Pons (tissue), 1 donor: ENCODE measurements at places on chromosomes 11 and 22.

- DNase-seq, result no peak
Measured at GRCh38 chr11:16911658-16912057, 102.6 kb downstream of the PLEKHA7 start.

GRCh38 chr11:59918987-59919589 is 19.1 kb upstream of the OOSP1 start:
- peak; percentile 14 for DNase-seq

GRCh38 chr11:11117730-11118129 is 235.3 kb downstream of the CSNK2A3 start:
- no peak for DNase-seq

GRCh38 chr11:111225881-111226280 is 19.6 kb upstream of the POU2AF2 start:
- peak; percentile 2 for DNase-seq

DNA sequence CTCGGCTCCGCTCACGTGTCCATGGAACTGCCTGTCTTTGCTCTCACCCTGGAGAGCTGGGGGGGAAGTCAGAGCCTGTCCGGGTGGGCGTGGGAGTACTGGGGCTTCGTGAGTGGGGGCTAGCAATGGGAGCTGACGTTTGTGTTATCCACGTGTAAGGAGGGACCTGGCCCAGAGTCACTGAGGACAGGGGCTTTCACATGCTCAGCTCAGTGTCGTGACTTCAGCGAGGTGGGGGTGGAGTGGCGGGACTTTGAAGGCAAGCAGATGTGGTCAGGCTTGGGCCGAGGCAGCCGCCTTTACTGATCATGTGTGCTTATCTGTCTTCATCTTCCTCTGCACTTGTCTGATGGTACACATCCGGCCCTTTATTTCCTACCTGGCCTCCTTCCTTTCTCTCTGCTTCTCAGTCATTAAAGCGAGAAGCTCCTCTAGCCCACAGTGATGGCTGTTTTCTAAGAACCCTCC is 113.1 kb upstream of the NNMT start:
- DNase-seq, result no peak

DNA sequence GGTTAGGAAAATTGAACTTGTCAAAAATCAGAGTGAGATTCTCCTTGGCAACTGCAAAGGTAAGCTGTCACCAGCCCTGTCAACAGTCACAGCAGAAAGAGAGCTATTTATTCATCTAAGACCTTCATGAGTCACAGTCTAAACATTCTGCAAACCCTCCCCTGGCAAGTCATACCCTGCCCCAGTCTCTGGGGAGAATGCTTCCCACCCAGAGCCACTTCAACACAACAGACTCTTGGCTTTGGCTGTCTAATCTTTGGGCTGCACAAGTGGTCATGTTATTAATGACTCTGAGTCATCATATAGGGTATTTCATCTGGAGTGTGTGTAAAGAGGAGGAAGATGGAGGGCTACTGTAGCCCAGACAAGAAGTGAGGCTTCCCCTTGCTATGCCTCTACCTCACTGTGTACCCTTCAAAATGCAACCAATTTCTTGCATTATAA is 153.4 kb downstream of the CCDC34 start:
- no peak for DNase-seq

- no peak for DNase-seq
Measured at GRCh38 chr22:37781434-37782059, 26.2 kb upstream of the GCAT start.

- no peak for DNase-seq
Measured at GRCh38 chr22:46849101-46849500, 86.7 kb downstream of the TBC1D22A start.

GRCh38 chr11:117818041-117818873 is 6.3 kb downstream of the FXYD2 start:
- DNase-seq, result no peak

GRCh38 chr22:43852573-43853327 is 9.6 kb downstream of the SULT4A1 start:
- DNase-seq, result peak; percentile 22

GRCh38 chr11:122663056-122663740 is 7.7 kb downstream of the UBASH3B start:
- DNase-seq, result no peak

DNA sequence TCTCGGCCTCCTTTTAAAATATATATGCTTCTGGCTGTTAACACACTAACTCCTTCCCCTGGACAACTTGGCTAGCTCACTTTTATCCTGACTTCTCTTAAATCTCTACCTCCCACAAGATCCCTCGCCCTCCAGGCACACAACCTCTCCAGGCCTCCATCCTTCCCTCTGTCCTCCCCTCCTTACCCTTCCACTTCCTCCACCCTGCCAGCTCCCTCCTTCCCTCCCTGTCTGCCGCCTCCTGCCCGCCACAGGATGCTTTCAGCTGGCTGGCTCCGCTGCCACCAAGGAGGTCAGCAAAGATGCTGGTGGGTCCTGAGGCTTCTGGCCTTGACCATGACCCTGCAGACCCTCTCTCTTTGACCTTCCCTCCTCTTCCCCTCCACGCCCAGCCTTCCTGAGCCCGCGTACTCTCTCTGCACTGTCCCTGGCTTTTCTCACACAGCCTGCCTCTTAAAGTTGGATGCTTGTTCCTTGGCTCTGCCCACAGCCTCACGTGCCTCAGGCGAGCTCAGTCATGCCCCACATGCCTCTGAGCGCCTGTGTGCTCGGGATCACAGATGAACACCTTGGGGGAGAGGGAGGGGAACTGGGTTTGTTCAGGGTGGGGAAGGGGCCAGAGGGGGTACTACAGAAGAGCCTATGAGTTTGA is 6.7 kb downstream of the NFAM1 start:
- no peak for DNase-seq

GRCh38 chr11:65919573-65920371 is 546 bp downstream of the DRAP1 start:
- no peak for DNase-seq

DNA sequence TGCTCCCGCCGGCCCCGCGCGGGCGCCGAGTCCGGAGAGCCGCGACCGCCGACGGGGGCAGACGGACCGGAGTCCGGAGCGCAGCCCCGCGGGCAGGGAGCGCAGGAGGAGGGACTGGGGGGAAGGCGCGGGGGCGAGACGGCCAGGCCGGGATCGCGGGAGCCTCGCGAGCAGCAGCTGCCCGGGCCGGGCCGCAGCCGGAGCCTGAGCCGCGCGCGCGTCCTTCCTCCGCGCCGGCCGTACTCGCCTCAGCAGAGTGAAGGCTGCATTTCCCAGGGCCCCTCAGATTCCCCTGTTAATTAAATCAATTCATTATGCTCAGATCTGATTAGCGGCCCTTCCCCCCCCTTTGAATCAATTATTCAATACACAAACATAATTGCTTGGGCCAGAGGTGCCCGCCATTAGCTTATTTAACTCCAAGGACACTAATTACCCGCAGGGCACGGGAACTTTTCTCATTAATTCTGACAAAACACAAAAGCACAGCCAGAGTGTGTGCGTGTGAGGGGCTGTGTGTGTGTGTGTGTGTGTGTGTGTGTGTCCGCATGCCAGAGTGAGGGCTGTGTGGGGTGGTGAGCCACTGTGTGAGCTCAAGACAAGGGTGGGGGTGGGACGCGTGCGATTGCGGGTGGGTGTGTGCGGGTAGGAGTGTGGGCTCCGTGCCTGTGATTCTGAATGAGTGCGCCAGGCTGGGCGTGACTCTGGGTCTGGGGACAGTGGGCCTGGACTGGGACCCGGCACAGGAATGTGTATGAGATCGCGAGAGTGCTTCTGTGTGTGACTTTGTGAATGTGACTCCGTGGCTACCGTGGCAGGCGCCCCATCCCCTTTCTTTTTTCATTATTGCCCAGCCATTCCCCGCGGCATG is 5.1 kb upstream of the LMO1 start:
- no peak for DNase-seq

- peak; percentile 18 for DNase-seq
Measured at GRCh38 chr11:15493921-15494620, 379.3 kb downstream of the INSC start.

DNA sequence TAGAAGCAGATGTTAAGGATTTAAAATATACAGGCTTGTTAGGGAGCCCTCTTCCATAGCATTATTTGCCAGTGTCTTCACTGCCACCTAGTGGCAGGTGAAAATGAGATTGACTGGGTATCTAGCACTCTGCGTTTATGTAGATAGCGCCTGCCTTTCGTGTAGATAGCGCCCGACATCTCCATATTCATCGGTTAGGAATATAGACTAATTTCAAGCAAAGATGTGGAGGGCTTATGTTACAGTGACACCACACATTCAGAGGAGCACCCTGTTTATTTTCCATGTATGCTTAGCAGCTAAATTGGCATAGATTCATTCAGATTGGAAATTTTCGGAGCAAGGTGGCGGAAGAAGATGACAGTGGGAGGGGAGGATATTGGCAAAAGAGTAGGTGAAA is 72.0 kb downstream of the SLC5A12 start:
- DNase-seq, result peak; percentile 80

GRCh38 chr11:60077981-60078380 is 10.5 kb upstream of the MS4A2 start:
- DNase-seq, result no peak

DNA sequence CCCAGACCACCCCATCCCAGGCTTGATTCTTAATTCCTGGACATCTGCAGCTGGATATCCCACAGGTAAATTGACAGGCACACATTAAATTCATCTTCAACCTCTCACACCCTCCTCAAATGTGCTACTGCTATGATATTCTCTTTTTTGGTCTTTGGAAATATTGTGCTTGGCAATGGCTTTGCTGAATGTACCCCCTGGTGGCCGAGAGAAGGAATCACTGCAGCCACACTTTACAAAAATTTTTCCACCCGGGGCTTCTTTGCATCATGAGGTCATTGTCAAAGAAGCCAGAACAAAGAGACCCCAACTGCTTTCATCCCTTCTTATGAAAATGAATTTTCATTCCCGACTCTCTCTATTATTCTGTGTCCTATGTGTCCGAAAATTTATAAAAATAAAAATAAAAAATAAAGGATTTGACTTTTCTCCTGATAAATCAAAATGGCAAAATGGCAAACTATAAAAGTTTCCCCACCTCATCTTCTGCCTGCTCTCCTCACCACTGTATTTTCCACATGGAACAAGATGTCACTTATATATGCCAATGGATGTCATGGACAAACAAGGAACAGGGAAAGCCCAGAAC is 15.0 kb upstream of the CYB5R2 start:
- DNase-seq, result peak; percentile 55

DNA sequence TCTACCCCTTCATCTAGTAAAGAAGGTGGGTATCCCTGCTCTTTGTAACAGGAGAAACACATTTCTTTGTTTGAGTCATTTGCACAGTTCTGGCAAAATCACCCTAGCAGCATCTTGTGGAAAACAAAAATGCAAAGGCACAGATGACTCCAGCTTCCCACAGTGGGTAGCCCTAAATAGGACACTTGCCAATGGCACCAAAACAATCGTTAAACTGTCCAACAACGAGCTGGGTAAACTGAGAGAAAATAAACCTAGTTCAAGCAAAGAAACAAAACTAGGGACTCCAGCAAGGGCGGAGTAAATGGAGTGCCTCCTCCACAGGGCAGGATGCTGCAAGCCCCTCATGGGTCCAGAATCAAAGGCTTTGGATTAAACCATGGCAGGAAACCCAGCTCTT is 239.5 kb downstream of the NTM start:
- peak; percentile 77 for DNase-seq

- DNase-seq, result no peak
Measured at GRCh38 chr11:10777806-10778205, 26.8 kb downstream of the CTR9 start.

GRCh38 chr11:133943950-133944698 is 12.6 kb downstream of the IGSF9B start:
- DNase-seq, result no peak

- peak; percentile 48 for DNase-seq
Measured at GRCh38 chr11:27028561-27028965, 12.1 kb upstream of the BBOX1 start.
